ENCODE measurements at places on chromosomes 3 and 15. TPM values are rescaled to one million over a fixed set of nuclear protein-coding genes. Genes with fewer than 3 reads are reported as not detected.

Gene ARHGEF3
- 16.8 TPM for total RNA-seq

Gene NISCH
- total RNA-seq: 58.3 TPM

Gene AMOTL2
- total RNA-seq: 156 TPM

Gene HACL1
- 13.8 TPM for total RNA-seq

Gene TTC21A
- total RNA-seq: 0.43 TPM

Gene LTF
- total RNA-seq: 1.4 TPM

Gene GPD1L
- 14.4 TPM for total RNA-seq

Gene IL16
- 8.5 TPM for total RNA-seq

Gene NPAP1
- not detected for total RNA-seq

Gene SLC25A20
- 14.4 TPM for total RNA-seq

Gene C3orf52
- total RNA-seq: 0.32 TPM

Gene EOGT
- total RNA-seq: 50.4 TPM

GRCh38 chr3:124812291-124813265 is 74.6 kb downstream of the ITGB5 start:
- peak; percentile 78 for DNase-seq

- DNase-seq: no peak
Measured at GRCh38 chr3:192219926-192220325, 507.4 kb downstream of the FGF12 start.

- DNase-seq: no peak
Measured at GRCh38 chr3:50242381-50242770, 6.4 kb downstream of the GNAI2 start.

DNA sequence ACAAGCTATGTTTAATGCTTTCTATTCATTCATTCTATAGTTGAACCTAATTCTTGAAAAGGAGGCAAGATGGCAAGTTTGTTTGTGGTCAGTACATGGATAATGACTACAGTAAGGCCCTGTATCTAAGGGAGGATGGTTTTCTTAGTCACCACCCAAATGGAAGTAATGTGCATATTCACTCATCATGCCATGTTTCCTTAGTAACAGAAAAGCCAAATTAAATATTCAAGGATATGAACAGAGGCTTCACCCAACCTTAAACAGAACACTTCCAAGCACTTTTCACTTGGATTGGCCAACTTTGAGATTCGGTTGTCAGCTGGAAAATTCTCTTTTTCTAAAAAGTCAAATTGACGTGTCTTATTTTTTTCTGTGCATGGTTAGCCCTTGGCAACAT is 805.3 kb upstream of the LMCD1 start:
- DNase-seq: no peak

DNA sequence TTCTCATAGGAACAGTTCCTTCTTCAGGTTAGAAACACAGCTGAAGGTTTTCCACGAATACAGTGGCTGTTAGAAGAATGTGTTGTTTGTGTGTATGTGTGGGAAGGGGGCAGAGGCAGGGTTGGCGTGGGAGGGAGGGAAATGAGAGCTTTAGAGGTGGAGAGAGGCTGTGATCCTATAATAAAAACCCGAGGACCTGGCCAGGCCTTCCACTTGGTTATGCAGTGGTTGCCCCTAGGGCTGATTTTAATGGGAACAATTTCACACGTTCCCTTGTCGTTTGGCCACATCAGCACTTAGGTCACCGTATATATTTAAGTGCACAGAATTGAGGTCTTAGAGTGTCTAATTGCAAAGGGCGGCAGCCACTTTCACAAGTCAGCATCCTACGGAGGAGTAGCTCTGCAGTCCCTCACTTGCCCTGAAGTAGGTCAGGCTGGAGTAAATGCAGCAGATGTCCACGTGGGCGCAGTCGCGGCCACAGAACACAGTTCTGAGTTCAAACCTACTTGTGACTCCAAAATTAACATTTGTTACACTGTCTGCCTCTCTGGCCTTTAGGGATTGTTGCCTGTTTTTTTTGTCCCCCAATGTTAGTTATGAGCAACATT is 85.6 kb downstream of the PDCD6IP start:
- no peak for DNase-seq

DNA sequence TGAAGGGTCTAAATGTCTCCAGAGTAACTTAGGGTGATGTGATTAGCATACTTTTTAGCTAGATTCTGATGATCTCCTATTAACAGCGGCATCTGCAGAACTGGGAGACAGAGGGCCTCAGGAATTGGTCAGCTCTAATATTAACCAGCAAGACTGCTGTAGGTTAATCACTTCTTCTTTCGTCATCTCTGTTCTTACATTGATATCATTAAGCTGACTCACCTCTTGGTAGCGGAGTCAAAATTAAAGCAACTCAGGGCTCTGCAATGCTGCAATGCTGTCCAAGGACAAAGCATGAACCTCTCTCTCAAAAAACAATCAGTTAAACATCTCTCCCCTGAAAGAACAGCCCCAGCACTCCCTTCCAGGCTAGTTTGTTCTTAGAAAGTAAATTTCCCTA is 57.5 kb upstream of the TRA2B start:
- no peak for DNase-seq

- no peak for DNase-seq
Measured at GRCh38 chr3:5332270-5332956, 144.9 kb downstream of the EDEM1 start.

DNA sequence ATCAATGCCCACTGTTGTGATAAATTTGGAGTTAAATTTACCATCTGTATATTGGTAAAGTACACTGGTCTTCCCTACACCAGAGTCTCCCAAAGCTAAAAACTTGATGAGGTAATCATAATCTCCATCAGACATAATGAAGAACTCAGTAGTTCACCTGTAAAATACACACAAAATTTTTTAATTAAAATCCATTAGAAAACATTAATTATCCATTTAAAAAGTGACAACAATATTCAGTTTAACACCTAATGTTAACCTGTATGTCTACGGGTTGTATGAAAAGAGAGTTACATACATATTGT is 38.0 kb upstream of the RSL24D1 start:
- no peak for DNase-seq

- no peak for DNase-seq
Measured at GRCh38 chr3:187802203-187802927, 57.1 kb upstream of the BCL6 start.

GRCh38 chr15:88744548-88745020 is 58.7 kb upstream of the ACAN start:
- DNase-seq: no peak

DNA sequence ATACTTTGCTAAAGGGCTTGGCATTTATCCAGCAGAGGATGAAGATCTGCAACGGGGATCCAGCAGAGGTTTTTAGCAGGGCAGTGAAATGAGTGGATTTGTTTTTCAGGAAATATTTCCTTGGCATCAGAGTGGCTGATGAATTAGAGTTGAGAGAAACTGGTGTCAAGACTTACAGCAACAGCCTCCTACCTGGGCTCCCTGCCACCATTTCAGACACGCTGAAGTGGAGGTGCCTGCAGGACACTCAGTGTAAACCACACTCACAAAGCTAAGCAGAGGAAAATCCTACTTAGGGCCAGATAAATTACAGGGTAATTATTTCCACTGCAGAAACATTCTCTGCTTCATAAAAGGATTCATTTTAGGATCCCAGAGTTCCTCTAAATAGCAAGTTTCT is 519.7 kb downstream of the FGF12 start:
- no peak for DNase-seq

DNA sequence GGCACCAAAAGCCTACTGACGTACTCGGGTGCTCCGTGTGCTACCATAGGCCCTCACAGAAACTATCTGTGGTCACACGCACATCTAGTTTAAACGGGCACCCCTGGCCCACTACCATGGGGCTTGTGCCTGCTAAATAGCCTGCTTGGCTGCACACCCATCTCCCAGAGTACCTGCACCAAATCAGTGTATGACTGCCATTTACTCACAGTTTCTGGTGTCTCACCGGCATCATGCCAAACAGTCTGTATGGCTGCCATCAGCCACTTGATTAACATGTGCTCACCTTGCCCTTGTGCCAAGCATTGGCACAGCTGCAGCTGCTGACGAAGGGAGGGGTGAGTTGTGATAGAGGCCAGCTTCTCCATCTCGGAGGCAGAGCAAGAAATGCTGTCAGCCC is 232.7 kb downstream of the IGSF11 start:
- no peak for DNase-seq

GRCh38 chr3:162295323-162295983 is 798.8 kb downstream of the OTOL1 start:
- no peak for DNase-seq

DNA sequence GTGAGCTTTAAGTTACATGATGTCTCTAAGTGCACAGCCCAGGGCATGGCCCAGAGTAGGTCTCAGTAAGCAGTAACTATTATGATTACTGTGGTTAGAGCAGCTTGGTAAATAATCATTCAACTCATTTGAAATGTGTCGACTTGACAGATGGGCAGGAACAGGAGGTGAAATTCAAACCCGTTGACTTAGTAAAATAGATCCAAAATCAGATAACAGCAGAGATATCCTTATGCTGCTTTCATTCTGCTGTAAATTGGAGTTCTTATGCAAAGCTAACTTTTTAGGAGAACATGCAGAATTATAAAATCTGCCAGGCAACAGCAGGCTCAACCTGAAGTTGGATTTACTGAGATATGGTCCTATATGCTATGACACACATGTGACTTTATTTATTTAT is 118.7 kb upstream of the KLHL25 start:
- DNase-seq: no peak

DNA sequence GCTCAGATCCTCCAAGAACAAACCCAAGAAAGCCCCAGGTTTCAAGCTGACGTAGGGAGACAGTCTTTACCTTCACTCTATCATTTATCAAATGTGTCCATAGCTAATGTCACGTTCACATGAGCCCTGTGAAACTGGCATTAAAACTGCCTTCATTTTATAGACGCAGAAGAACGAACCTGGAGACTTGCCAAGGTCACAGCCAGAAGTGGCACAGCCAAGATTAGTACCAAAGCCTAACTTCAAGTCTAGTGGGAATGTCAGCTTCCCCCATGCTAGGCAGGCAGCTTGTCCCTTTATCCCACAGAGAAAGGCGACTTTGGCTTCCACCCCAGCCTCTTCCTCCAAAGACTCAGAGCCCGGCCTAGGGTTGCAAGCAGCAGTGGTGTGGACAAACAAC is 517.2 kb downstream of the SHQ1 start:
- DNase-seq: no peak

DNA sequence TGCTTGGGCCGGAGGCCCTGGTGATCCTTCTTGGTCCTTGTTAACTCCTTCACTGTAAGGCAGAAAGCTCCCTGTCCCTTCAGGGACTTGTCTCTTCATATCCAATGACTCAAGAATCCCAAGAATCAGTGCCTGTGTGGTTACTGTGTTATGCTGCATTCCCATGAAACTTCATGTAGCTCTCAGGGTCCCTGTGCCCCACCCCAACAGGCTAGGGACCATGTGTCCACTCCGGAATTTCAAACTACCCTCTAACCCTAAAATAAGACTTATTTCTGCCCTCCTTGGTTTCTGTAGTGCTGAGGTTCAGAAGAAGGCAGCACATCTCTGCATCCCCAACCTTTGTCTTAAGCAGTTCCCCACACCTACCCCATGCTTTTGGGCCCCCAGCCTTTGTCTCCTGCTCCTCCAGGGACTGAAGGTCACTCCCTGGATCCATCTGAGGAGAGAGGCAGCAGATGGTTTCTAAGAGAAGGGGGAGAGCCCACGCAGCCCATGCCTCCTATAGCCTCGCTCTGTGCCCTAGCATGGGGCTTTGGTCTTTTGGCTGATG is 531 bp upstream of the MAP1A start:
- DNase-seq: no peak

GRCh38 chr3:86738684-86739083 is 252.3 kb downstream of the VGLL3 start:
- DNase-seq: no peak

- peak; percentile 71 for DNase-seq
Measured at GRCh38 chr15:90829942-90830440, 38.4 kb upstream of the FURIN start.

GRCh38 chr3:40309925-40310695 is 603 bp downstream of the EIF1B start:
- no peak for DNase-seq

GRCh38 chr3:171283183-171283847 is 176.9 kb downstream of the TNIK start:
- no peak for DNase-seq

DNA sequence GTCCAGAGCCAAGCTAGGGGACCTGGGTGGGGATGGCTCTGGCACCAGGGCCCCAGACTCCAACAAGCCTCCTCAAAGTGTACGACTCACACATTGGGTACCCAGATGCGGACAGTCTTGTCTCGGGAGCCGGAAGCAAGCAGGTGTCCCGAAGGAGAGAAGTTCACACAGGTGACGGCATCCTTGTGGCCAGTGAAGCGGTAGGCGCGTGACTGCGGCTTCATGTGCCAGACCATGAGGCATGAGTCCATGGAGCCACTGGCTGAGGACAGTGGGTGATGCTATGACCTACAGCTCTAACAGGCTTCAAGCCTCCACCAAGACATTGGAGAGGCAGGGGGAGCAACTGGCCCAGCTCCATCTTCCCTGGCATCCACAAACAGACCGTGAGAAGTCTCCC is 4.5 kb downstream of the POC1A start:
- no peak for DNase-seq

DNA sequence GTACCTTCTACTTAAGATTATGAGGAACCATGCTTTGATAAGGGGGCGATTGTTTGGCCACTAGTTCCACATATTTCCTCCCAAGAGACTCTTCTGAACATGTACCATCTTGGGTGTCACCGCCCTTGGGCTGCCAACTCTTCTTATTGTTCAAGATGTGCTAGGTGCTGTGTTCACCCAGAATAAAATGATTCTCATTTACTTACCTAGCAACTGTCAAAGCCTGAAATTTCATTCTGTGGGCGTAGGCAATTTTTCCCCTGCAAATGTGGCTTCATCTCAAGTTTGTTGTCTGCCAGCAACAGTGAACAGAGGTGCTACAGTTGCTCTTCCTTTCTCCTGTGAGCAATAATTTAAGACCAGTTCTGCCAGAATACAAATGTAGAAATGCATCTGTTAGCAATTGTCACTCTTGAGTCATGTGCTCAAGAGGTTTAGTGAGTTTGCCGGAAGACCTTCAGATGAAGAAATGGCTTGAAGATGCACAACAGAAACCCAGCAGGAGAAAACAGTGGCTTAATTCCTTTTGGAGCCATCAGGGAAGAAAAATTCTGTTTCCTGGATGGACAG is 41.3 kb upstream of the RARB start:
- DNase-seq: no peak

DNA sequence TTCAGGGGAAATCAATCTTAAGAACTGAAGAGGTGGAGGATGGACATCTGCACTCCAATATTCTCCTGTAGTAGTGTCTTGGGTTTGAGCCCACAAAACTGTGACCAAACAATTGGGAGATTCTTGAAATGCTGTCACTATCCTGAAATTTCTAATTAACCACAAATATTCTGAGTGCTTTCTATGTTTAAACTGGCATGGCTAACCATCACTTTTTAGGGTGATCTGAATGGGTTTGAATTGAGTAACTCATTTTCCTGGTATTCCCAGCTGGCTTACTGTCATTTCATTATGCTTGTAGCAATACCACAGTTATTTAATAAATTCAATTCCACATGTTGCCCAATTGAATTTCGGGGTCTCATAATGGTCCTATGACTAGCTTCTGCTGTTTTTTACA is 216.9 kb upstream of the DCBLD2 start:
- DNase-seq: no peak

- DNase-seq: no peak
Measured at GRCh38 chr3:11037241-11037873, 44.8 kb downstream of the SLC6A1 start.
